Left lobe of liver (tissue), 2 donors: ENCODE measurements at places on chromosomes 5 and 9. TPM values are rescaled to one million over a fixed set of nuclear protein-coding genes. Genes with fewer than 3 reads are reported as not detected.

DNA sequence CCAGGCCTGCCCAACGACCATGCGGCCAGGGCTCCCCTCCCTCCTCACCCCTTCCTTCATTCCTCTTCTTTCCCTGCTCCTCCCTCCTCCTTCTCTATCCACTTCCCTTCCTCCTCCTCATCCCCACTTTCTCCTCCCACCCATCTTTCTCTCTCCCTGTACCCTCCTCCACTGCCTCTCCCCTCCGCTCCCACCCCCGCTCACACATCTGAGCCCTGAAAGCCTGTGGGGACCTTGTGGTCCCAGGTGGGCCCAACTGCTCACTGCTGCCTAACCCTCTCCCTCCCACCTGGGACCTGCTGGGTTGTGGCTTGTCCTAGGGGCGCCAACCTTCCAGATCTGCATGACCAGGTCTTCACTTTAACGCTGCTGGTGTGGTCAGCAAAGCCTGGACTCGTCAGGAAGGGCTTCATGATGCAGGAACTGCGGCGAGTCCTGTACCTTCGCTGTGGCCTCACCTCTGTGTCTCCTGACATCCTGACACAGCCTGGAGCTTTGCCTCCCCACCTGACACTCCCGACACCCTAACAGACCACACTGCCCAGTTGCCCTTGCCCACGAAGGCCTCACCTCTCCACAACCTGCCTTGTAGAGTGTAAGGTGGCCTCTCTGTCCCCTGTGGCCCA lies 34.6 kb downstream of the C5orf15 start:
- no peak for DNase-seq

DNA sequence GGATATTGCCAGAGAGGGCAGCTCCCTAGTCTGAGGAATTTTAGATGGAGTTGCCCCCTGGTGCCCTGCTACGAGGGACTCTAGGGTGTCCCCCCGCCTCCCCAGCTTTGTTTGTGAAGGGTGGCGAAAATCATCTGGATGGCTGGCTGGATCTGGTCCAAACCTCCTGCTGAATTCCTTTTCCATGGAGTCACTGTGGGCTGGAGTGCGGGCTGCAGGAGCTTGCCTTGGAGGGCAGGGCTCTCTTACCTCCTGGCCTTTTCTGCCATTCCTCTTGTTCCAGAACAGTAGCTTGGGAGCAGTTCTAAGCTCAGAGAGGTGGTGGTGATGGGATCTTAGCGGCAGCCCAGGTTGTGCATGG lies 2.1 kb downstream of the SYNPO start:
- DNase-seq, result no peak

GRCh38 chr5:165393839-165394238 lies 1888.4 kb downstream of the MAT2B start:
- DNase-seq, result no peak

DNA sequence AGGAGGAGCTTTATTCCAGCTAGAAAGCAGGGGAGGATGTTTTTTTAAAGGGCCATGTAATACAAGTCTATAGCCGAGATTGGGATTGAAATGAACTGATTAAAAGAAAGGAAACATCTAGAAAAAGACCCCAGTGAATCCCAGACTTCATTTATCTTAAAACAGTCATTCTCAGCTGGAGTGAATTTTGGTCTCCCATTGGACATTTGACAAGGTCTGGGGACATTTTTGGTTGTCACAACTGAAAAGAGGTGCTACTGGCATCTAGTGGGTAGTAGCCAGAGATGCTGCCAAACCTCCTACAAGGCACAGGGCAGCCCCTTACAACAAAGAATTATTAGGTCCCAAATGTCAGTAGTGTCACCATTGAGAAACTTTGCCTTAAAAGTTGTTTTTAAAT lies 16.3 kb upstream of the SPINK4 start:
- DNase-seq, result no peak

The HBEGF gene
- total RNA-seq, result 0.70 TPM

The GPR151 gene
- not detected for total RNA-seq

The SLC36A2 gene
- not detected for total RNA-seq

The RNF208 gene
- total RNA-seq, result 7.3 TPM

The CDKN2B gene
- total RNA-seq, result 0.93 TPM

The SYNPO gene
- total RNA-seq, result 51.7 TPM

DNA sequence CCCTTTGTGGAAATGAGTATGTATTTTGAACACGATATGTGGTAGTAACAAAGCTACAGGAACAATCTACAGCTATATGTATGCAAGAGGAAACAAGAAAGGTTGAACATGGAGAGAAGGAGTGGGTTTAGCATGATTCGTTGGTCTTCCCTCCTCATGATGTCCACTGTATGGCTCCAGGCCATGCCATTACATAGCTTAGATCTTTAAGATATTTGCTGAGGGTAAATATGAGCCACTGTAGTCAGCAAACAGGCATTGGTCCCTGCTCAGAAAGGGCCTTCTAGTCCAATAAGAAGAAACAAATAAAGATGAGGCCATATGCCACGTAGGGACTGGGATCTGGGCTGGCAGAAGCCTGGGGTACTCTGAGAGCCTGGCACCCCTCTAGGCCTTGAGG lies 543.2 kb upstream of the SGCD start:
- no peak for DNase-seq

GRCh38 chr9:127555840-127556820 lies 55.9 kb upstream of the STXBP1 start:
- no peak for DNase-seq

GRCh38 chr5:109992264-109992915 lies 302.7 kb downstream of the MAN2A1 start:
- DNase-seq, result peak; percentile 74

The SMIM23 gene
- total RNA-seq, result not detected

- DNase-seq, result no peak
Observed at GRCh38 chr5:91095313-91095712, 287.8 kb downstream of the ARRDC3 start.

The MUSK gene
- not detected for total RNA-seq

The SLC6A18 gene
- not detected for total RNA-seq

DNA sequence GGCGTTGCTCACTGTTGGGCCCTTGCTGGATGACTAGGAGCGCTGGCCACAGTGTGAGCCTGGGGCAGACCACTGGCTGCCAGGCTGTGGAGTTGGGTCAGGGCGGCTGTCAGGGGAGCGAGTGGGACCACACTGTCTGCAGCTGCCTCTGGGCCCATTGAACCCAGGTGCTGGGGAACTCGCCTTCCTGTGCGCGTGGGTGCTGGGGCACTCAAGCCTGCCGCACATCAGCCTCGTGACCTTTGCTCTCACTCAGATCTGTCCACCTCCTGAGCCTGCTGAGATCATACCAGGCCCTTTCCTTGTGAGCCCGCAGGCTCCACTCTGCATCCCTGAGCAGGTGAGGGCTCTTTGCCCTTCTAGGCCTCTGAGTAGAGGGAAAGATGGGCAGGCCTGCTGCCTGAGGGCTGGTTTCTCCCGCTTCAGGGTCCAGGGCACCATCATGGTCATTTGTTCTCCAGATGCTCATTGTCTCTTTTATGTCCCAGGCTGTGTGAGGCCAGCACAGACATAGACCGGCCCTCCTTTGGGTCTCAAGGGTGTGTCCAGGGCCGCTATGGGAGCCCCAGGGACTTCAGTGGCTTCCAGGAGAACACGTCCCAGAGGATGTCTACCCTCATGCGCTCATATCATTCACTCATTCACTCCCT lies 26.5 kb downstream of the WNK2 start:
- no peak for DNase-seq

The CD72 gene
- 0.93 TPM for total RNA-seq

- no peak for DNase-seq
Observed at GRCh38 chr5:493758-494157, 30.5 kb downstream of the SLC9A3 start.

DNA sequence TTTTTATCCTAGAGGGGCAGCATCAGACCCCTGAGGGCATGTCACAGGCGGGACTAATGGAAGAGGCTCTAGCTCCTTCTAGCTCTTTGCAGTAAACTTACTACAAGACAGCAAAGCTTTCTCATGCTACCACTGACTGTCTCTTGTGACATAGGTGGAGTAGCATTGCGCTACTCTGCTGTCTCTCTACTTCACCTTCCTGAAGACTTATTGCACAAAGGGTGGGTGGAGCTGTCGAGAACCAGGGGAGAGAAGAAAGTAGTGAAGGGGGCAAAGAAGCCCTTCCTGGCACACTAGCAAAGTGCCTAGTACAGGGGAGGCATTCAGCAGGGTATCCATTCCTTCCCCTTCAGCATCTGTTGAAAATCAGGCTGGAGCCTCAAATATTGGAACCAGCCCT lies 36.1 kb upstream of the NEK6 start:
- DNase-seq, result no peak

The BNIP1 gene
- total RNA-seq, result 3.9 TPM

DNA sequence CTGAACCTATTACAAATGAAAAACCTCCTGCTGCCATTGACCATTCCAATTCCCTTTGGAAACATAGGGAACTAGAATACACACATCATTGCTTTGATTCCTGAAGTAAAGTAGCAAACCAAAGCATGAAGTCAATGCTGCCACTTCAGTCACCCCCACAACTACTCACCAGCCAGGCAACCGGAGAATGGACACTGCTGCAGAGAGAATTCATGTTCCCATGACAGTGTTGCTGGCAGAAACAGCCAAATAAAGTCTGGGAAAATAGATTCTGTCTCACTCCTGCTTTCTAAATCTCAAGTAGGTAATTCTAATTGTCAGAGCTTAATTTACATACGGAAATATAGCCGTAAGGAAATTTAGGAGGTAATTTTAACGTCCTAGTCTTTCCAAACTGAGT lies 162.9 kb upstream of the PLPPR1 start:
- DNase-seq, result no peak
